ENCODE measurements at places on chromosomes 6 and 20.

- no peak for DNase-seq
Observed at GRCh38 chr20:36574366-36575135, 1.2 kb downstream of the TGIF2 start.

DNA sequence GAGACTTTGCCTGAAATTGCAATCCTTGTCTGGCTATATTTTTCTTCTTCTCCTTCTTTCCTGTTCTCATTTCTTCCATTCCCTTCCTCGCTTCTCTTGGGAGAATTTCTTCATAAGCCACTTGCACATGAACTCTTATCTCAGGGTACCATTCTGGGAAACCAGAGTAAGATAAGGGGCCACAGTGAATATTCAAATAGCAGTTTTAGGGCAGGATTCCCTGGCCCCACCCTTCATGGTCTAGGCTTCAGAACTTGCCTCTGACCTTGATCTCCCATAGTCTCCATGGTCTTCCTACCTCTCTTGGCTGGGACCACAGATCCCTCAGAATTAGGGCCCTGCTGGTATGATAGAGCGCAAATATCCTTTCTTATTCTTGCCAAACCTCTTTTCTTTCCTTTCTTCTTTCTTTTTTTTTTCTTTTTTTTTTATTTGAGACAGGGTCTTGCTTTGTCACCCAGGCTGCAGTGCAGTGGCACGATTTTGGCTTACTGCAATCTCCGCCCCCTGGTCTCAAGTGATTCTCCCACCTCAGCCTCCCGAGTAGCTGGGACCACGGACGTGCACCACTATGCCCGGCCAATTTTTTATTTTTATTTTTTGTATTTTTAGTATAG lies 123.0 kb upstream of the CITED2 start:
- DNase-seq: no peak

DNA sequence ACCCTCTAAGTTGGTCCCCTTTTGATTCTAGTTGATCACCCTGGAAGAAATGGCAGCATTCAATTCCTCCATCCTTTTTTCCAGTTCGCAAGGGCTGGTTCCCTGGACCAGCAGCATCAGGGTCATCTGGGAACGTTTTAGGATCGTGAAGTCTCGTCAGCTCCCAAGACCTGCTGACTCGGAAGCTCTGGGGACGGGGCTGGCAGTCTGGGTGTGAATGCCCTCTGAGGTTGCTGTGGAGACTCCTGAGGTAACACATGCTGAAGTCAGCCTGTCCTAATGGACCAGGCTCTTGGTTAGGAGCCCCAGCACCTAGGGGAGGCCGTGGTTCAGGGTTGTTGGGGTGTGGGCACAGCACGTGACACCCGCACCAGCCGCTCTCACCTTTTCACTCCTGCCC lies 164.1 kb downstream of the SYNDIG1 start:
- no peak for DNase-seq

DNA sequence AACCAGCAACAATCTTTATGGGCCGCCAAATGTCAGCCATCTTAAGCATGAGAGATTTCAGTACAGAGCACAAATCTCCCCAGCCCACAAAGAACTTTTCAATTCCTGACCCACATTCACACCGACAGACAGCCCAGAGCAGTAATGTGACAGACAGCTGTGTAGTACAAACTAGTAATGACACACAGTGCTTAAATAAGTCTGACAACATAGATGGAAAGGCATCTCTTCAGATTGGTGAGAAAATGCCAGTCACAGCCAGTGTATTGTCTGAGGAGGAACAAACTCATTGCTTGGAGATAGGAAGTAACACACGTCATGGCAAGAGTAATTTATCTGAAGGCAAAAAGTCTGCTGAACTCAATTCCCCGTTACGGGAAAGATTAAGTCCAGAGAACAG lies 36.0 kb downstream of the KIZ start:
- DNase-seq: no peak

DNA sequence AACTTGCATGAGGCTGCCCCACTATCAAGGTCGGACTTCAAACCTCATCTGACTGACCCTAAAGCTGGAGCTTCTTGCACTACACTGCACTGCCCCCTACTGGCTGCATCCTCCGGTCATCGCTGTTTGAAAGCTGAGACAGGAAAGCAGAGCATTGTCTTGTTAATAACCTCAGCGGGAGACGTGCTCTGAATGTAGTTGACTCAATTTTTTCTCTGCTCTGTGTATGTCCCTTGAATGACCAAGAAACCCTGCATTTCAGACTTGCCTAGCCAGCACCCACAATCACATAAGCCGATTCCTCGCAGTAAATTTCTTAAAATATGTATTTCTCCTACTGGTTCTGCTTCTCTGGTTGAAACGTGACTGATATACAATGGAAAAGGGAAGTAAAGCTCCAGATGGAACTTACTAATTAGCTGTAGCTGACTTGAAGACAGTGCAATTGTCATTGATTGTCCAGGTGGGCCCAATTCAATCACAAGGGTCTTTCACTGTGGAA lies 27.8 kb downstream of the TCF21 start:
- peak; percentile 48 for DNase-seq

DNA sequence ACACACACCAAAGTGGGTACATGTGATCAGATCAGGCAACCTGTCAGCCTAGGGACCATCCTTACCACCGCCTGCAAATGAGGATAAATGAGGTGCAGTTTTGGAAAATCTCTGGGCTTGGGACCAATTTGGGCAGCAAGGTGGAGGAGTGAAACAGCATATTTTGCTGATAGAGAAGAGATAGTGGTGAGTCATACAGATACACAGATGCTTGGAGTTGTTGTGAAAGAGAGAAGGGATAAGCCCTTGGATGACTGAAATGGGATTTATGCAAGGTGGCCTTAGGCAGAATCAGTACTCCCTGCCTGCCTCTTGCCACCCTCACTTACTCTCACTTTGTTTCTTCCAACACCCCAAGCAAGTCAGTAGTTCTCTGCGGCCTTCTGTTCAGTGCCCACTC lies 34.7 kb downstream of the BMP2 start:
- DNase-seq: no peak

DNA sequence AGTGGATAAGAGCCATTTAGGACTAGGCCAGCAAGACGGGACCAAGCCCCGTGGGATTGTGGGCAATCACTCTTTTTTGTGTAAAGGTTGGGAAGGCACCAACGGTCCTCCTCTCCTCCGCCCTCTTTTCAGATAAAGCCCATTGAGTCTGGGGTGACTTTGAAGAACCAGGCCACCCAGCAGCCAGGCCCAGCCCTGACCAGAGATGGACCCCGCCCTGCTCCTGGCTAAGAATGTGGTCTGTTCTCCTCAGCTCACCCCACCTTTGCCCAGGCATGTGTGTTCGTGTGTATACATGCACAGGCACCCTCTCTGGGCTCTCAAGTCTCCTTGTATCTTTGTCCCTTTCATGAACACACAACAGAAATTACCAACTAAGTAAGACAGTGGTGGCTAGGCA lies 9.1 kb downstream of the SDC4 start:
- DNase-seq: no peak

DNA sequence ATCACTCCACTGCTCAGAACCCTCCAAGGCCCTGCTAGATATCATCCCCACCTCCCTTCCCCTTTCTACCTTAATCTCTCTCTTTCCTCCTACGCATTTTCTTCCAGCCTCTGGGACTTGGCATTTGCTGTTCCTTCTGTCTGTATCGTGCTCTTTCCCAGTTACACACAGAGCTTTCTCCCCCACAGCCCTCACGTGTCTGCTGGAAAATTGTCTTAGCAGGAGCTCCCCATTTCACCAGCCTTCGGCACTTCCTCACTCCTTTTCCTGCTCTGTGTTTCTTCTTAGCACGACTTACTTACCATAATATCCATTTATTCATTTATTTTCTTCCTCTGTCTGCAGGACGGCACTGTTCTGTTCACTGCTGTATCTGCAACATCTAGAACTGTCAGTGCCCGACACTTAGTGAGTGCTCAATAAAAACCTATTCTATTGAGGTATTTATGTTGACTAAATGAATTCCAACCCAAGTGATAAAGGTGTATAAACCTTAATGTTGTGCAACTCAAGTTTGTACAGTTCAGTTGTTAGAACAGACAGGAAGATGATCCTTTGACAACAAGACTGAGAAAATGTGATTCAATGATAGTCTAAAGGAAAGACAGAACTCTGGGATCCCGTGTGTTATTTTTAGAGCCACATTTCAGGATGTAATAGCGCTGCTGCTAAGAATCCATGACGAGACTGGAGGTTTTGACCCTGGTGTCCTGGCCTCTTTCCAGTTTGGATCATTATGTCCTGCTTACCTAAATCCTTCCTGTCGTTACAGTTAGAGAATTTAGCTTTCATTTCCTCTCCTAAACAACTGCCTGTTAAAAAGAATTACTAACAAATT lies 170.1 kb upstream of the LAMP5 start:
- no peak for DNase-seq

GRCh38 chr6:90668141-90668540 lies 81.3 kb upstream of the MAP3K7 start:
- DNase-seq: no peak

- DNase-seq: no peak
Observed at GRCh38 chr6:7126754-7127153, 19.0 kb downstream of the RREB1 start.

DNA sequence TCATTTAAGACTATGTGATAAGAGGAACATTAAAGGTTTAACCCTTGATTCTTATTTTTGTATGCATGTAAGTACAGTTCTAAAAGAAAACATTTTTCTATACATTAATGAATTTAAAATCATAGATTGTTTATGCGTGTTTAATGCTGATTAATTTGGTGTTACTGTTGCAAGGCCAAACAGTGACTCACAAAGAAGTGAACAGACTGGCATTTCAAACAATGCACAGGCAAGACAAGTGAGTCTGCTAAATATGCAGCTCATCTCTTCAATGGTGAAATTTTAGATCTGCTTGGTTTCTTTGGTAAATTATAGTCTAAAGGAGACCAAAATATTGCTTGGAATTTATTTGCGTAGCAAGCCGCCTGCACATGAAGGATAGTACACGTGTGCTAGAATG lies 417.4 kb upstream of the SOX4 start:
- no peak for DNase-seq

GRCh38 chr20:2706688-2707352 lies 14.2 kb downstream of the EBF4 start:
- no peak for DNase-seq

DNA sequence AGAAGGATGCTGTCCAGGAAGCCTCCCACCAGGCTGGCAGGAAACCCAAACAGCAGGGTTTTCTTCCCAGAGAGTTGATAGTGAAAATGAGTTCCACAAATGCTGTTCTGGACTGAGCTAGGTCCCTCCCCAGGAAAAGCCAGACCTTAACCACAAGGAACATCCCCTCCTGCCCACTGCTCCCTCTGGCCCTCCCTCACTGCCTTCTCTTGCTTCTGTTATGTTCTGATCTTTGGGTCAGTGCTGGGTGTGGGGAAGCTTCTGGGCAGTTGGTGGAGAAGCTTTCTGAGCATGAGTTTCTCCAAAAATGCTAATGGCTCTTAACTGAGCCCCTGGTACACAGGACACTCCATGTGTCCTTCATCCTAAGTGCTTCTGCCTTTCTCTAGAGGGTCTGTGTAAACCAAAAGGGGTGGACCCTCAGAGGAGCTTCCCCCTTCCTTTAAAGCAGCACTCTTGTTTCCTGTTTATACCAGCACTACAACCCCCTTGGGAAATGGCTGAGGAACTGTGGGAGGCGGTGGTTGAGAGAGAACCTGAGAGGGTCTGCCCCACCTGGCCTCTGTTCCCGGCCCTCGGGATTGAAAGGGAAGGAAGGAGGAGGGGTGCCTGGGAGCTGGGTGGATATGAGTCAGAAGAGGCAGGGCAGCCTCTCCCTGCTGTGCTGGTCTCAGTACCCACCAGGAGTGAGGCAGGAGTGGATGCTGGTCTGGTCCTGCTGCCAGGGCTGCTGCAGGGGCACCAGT lies 42.0 kb downstream of the CDS2 start:
- DNase-seq: peak; percentile 18

GRCh38 chr20:49282584-49283171 lies 4.8 kb upstream of the ZNFX1 start:
- DNase-seq: no peak

- DNase-seq: no peak
Observed at GRCh38 chr6:32234934-32235333, 11.1 kb upstream of the NOTCH4 start.

DNA sequence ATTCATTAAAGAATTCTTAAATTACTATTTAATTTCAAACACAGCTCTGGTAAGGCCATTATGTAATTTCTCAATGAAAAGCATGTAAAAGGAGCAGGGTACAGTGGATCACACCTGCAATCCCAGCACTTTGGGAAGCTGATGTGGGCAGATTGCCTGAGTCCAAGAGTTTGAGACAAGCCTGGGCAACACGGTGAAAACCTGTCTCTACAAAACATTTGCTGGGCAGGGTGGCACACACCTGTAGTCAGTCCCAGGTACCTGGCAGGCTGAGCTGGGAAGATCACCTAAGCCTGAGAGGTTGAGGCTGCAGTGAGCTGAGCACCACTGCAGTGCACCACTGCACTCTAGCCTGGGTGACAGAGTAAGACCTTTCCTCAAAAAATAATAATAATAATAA lies 37.4 kb downstream of the MDN1 start:
- no peak for DNase-seq

DNA sequence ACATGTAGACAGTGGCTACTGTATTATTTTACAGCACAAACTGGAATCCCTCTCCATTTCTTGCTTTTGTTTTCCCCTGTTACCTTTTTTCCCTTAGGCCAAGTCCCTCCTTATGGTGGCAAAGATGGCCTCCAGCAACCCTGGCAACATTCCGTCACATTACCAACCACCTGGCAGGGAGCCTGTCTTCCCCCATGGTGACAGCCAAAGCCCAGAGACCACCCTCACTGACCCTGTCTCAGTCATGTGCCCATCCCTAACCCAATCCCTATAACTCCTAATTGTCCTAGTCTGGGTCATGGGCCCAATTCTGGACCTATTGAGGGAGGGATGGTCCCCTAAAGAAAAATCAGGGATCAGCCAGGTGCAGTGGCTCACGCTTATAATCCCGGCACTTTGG lies 27.6 kb downstream of the PARD6B start:
- no peak for DNase-seq

- DNase-seq: no peak
Observed at GRCh38 chr6:74066168-74066871, 370.3 kb downstream of the CD109 start.

- DNase-seq: no peak
Observed at GRCh38 chr6:13053006-13053461, 275.3 kb downstream of the TBC1D7 start.

- peak; percentile 53 for DNase-seq
Observed at GRCh38 chr20:1888796-1889463, 6.3 kb upstream of the SIRPA start.

DNA sequence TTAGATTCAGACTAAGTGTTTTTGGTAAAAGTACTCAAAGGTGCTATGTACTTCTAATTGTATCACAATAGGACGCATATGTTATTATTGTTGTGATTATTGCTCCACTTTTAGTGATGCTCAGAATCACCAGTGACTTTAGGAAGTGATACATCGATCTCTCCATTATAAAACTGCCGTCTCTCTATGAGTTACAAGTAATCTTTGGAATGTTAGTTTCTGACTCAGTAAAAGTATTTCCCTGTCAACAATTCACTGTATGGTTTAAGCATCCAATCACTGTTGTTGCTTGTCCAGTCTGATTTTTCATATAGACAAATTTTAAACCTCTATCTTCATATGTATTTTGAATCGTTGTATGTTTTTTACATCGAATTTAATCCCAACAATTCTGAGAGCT lies 9.4 kb downstream of the DCBLD1 start:
- DNase-seq: no peak

- DNase-seq: no peak
Observed at GRCh38 chr20:56200456-56200855, 48.1 kb upstream of the MC3R start.

- no peak for DNase-seq
Observed at GRCh38 chr6:118697554-118697953, 46.2 kb upstream of the CEP85L start.
